ENCODE measurements at places on chromosomes 16 and 17. TPM values are rescaled to one million over a fixed set of nuclear protein-coding genes. Genes with fewer than 3 reads are reported as not detected.

The HAP1 gene
- 0.06 TPM for total RNA-seq

The UMOD gene
- not detected for total RNA-seq

- no peak for DNase-seq
Observed at GRCh38 chr17:57269598-57270255, 13.4 kb downstream of the MSI2 start.

The ABCC3 gene
- total RNA-seq, result 15.2 TPM

DNA sequence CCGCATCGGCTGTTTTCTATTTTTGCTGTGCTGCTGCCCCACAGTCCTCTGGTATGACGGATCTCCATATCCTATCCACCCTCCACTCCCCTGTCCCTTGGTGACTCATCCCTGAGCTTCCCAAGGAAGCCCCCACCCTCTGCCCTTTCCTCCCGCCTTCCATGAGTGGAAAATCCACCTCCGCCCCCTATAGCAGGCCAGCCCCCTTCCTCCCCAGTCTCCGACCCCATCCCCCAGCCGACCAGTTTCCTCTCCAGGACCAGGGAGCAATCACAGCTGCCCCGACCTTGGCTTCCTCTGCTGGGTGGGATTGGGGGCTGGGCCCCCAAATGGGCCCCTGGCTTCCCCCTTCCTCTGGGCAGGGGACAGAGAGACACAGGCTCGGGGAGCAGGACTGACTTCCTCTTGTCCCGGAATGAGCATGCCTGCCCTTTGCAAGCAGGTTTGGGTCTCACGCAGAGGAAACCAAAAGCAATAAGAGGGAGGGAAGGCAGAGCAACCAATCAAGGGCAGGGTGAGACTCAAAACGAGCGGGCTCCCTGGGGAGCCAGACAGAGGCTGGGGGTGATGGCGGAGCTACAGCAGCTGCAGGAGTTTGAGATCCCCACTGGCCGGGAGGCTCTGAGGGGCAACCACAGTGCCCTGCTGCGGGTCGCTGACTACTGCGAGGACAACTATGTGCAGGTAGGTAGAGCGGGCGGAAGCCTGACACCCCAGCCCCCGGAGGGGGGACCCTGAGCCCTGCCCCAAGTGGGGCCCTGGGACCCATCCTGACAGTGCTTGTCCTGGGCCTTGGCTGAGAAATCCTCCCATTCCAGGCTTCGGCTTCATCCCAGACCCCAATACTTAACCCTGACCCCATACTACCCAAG is at the start of the genes ABI3 and GNGT2:
Gene ABI3, plus strand, starts transcription at position 550 of the 872 bp plus-strand sequence. Its CDS starts 18 bp downstream, at position 568.
Gene GNGT2, minus strand, starts transcription at position 417 of the 872 bp plus-strand sequence. CDS start 3,152 bp downstream, outside the sequence.
- no peak for DNase-seq

The VASN gene
- 22.8 TPM for total RNA-seq

GRCh38 chr17:70060415-70060814 is 14.6 kb upstream of the KCNJ16 start:
- peak; percentile 48 for DNase-seq

GRCh38 chr16:69314534-69314933 is 3.4 kb downstream of the VPS4A start:
- no peak for DNase-seq

The ZNF830 gene
- 10.8 TPM for total RNA-seq

GRCh38 chr17:539066-539465 is 175.6 kb downstream of the VPS53 start:
- DNase-seq, result no peak

Measured in H4 (cell line).